Activated CD4-positive, CD25-positive, alpha-beta regulatory T cell treated with anti-CD3 and anti-CD28 coated beads, Interleukin-2, amount 50 U/mL, for 72 hours (primary cell): ENCODE measurements at places on chromosomes 7 and 10.

DNA sequence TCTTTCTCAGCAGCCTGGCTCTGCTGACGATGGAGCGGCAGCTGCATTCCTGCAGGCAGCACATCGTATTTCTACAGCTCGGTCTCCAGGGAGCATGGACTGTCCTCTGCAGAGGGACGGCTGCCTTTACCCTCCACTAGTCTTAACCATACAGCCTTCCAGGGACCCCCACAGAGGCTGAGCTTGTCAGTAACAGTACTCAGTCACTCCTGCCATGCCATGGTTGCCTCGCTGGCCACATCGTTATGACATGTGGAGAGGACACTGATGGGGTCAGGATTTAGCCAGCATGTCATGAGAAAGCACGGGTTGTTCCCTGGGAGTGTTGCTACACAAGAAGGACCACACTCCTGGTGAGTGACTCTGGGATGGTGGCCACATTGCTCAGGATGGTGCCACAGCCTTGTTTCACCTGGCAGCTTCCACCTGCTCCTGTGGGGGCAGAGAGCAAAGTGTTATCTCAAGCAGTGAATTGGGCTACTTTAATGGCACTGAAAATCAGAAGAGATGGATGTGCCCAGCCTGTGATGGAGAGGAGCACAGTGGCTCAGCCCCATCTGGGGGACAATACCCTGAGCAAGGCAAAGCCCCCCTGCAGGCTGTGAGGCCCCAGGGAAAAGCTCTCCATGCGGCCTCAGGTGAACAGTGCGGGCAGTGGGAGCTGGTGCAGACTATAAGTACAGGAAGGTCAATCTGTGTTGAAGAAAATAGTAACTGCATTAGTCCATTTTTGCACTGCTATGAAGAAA lies 443.9 kb downstream of the TCERG1L start:
- DNase-seq, result no peak

DNA sequence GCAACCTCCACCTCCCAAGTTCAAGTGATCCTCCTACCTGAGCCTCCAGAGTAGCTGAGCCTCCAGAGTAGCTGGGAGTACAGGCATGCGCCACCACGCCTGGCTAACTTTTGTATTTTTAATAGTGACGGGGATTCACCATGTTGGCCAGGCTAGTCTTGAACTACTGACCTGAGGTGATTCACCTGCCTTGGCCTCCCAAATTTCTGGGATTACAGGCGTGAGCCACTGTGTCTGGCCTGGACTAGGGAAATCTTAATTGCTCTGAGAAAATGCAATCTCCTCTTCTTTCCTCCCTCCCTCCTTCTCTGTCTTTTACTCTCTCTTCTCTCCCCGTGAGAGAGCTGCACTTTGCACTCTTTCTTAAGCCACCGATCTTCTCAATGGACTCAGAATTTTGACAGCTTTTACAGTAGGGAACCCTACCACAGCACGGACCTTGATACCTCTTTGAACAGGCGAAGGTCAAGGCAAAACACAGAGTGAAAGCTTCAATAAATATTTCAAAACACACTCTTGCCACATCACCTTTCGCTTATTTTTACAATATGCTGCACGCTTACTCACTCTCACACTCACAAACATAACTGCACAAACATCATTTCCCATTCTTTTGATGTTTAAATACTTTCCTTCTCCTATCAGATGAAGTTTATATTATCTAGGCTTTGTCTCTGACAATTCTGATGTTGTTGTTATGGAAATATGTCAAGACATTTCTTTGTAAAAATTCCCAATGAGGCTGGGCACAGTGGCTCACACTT lies 173.4 kb upstream of the NRP1 start:
- no peak for DNase-seq

DNA sequence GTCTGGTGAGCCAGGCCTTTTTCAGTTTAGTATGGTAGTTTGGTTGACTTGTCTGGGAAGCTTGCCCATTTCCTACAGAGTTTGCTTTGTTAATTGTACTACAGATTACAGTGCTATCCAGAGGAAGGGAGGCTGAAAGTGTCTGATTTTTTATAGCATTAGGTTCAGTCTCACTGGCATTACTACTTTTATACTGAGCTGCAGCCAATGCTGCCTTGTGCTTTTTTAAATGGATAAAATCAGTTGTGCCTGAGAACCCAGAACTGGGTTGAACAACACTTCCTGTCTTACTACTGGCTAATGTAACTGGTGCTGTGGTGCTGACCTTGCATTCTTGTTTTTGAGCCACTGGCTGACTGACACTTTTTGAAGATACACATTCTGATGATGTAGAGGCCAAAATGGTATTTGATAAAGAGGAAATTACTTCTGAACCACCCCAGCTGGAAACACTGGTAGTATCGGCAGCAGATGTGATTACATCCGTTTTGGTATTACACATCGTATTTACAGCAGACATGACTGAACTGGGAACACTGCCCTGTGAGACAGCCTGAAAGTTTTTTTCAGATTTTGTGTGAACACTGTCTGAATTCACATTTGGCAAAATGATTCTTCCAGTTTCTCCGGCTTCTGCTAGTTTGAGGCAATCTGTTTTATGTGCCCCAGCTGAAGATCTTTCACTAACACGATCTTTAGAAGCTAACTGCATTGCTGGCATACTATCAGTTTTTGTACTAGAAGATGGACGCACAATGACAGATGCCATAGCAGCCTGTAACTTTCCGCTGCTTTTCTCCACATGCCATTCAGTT lies 74.1 kb downstream of the NRBF2 start:
- DNase-seq, result no peak

GRCh38 chr10:15796762-15797161 lies 63.5 kb downstream of the MINDY3 start:
- no peak for DNase-seq

- no peak for DNase-seq
Observed at GRCh38 chr7:134632937-134633540, 13.6 kb upstream of the BPGM start.

- no peak for DNase-seq
Observed at GRCh38 chr10:102384606-102385429, 10.7 kb upstream of the NFKB2 start.

DNA sequence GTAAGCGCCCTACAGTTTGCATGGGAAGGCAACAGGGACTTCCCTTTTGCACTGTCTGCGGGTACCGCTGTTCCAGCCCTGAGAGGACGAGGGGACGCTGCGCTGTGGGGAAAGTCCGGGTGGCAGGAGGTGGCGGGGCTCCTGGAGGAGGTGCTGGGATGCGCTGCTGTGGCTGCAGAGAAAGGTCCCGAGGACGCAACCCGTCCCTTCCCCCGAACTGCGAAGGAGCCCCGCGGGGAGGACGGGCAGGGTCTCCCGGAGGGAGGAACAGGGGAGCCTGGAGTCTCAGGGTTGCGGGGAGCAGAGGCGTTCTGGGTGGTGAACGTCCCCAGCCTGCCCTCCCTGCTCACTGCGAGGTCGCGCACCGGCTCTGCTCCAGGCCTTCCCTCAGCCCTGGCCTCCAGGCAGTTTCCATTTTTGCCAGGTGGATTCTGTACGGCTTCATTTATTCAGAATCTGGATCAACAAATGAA lies 91.6 kb downstream of the CXCL12 start:
- DNase-seq, result no peak

- DNase-seq, result no peak
Observed at GRCh38 chr10:127216786-127217185, 20.4 kb upstream of the INSYN2A start.

DNA sequence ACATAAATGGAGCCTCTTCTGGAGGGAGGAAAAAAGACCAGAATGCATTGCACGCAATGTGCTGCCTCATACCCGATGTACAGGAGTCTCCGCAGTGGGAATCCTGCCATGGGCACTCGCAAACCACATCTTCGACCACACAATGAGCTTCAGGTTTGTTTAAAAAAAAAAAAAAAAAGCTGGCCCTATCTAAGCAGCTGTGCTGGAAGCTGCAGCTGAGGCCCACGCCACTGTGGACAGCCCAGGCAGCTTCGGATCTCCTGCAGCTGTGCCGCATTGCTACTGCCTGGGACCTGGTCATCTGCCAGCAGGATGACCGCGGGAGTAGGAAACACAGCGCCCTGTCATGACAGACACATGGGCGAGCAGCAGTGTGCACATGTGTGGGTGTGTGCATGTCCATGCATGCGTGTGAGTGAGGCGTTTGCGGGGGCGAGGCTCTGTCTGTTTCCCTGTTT lies 26.0 kb downstream of the EN2 start:
- no peak for DNase-seq

GRCh38 chr10:8967061-8967460 lies 912.6 kb downstream of the GATA3 start:
- DNase-seq, result no peak

DNA sequence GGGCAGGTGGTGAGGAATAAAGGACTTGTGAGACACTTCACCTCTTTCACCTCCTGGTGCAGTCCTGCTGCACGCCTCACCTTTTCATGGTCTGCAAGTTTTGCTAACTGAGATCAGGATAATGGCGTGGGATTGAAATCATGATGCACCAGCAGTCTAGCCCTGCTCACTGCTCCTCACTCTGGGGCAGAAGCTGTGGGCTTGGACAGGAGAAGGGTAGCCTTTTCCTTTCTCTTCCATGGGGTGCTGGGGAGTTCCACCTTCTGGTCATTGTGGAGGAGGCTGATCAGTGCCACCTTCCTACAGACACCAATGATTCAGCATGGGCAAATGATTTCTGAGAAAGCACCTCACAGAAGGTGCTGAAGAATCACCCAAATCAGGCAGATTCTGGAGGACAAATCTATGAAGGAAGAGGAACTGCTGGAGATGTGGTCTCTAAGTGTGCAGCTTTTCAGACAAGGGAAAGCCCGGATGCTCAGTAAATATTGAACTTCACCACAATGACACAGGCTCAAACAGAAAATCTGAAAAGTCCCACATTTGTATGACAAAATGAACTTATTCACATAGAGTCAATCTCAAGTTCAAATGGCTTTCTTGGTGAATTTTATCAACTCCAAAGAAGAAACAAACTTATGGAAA lies 19.7 kb downstream of the MBL2 start:
- no peak for DNase-seq
